Hematopoietic multipotent progenitor cell treated with erythropoietin and hydrocortisone succinate and interleukin-3 and kit ligand, for 6 days (in vitro differentiated cells): ENCODE measurements at places on chromosomes 4 and X.
A peak's percentile ranks its signal among the peaks of the same experiment; 100 is the strongest.

DNA sequence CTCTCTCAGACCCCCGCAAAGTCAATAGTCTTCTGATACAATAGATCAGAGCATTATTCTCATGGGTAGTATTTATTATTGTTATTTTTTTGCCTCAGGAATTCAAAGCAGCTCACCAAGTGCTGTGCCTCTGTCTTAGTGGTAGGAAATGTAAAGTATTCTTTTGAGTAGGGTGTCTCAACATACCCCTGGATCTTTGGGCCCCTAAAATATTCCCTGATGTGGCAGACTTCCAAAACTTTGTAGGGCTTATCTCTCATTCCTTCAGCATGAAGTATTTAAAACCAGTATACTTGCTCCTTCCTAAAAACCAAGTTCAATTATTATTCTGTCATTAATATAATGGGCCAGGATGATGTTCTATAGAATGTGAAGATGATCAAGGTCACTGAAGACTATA, 115.3 kb upstream of the ZNF827 start:
- DNase-seq: no peak

DNA sequence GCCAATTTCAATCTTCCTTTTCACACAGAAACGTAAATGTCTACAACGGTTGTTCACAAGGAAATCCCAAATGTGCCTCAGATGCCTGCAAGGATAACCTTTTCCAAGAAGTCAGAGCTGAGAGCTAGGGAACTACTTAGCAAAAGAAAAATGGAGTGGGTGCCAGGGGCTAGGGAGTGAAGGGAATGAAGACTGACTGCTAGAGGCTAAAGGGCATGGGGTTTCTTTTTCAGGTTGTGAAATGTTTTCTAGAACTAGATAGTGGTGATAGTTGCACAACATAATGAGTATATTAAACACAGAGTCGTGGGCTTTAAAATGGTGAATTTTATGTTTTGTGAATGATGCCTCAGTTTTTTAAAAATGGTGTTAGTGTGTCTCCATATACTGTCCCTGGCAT, 53.4 kb downstream of the CD99L2 start:
- DNase-seq: peak; percentile 43

GRCh38 chrX:46770000-46770816, 11.3 kb upstream of the SLC9A7 start:
- DNase-seq: no peak

- no peak for DNase-seq
These were observed 34.7 kb upstream of the MAB21L2 start for GRCh38 chr4:150547154-150547838.

DNA sequence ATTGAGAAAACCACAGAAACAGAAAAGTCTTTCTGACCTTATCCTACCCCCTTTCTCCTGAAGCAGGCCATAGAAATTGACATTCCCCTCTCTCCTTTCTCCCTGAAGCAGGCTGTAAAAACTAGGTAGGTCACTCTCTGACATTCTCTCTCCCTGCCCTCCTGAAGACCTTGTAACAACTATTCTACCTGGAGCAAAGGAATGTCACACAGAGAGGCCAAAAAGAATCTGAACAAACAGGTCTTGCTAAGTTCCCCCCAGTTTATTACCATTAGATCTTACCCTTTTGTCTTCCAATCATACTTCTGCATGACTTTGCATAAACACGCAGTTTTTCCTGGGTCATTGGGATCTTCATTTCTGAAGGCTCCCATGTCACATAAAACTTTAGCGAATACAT, 198.3 kb upstream of the GYPA start:
- DNase-seq: no peak

- peak; percentile 80 for DNase-seq
These were observed 47.8 kb upstream of the HSD17B10 start for GRCh38 chrX:53481816-53482465.

GRCh38 chr4:47145630-47146029, 114.3 kb downstream of the GABRB1 start:
- no peak for DNase-seq

DNA sequence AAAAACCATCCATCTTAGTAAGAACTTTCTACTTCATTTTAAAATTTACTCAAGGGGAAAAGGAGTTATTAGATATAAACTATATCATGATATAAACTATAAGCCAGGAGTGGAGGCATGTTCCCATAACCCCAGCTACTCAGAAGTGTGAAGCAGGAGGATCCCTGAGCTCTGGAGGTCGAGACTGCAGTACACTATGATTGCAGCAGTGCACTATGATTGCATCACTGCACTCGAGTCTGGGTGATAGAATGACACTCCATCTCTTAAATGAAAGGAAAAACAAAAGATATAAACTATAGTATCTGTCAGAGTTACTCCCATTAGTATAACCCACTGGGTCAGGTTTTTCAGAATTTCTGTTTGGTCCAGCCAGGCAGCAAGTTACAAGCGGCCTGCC, 47.6 kb downstream of the RPS3A start:
- DNase-seq: no peak

DNA sequence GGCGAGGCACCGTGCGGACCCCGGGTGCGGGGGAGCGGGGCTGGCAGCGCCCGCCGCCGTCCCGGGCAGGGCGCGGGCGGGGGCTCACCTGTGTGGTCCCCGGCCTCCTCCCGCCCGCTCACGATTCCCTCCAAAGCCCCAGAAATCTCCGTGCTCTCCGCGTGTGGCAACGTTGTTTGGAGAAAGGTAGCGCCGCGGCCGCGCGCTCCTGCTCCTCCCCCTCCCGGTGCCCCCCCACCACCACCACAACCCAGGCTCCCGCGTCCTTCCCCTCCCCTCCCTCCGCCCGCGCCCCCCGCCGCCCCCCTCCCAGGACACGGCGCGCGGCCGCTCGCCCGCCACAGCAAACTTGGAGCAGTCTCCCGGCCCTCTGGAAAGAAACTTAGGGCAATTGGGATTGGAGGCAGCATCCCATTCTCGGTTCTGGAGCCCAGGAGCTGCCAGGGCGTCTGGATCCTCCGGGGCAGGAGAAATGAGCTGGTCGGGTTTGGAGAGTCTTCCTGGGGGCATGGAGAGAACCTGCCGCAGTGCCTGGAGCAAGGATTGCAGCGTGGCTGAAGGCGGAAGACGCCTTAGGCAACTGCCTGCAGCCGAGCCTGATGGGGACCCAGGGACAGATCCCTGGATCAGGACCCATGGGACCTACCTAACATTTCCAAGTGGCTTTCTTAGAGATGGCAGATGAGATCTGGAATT, 855 bp downstream of the KLF3 start:
- DNase-seq: peak; percentile 74
